ENCODE measurements at places on chromosomes 16 and 17.

GRCh38 chr16:51445250-51445649 lies 294.2 kb upstream of the SALL1 start:
- no peak for DNase-seq

DNA sequence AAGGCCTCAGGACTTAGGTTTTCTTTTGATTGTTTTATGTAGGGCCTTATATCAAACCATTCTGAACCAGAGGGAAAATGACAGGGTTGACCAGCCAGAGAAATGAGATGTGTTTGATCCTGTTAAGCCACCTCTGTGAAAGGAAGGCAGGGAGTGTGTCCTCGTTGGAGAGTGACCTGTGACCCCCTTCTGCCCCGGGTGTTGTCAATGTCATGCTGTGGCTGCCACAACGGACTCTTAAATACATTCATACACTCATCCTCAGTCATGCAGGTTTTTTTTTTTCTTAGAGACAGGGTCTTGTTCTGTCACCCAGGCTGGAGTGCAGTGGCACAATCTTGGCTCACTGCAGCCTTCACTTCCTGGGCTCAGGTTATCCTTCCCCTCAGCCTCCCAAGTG lies 6.1 kb downstream of the MYCBPAP start:
- DNase-seq = no peak

DNA sequence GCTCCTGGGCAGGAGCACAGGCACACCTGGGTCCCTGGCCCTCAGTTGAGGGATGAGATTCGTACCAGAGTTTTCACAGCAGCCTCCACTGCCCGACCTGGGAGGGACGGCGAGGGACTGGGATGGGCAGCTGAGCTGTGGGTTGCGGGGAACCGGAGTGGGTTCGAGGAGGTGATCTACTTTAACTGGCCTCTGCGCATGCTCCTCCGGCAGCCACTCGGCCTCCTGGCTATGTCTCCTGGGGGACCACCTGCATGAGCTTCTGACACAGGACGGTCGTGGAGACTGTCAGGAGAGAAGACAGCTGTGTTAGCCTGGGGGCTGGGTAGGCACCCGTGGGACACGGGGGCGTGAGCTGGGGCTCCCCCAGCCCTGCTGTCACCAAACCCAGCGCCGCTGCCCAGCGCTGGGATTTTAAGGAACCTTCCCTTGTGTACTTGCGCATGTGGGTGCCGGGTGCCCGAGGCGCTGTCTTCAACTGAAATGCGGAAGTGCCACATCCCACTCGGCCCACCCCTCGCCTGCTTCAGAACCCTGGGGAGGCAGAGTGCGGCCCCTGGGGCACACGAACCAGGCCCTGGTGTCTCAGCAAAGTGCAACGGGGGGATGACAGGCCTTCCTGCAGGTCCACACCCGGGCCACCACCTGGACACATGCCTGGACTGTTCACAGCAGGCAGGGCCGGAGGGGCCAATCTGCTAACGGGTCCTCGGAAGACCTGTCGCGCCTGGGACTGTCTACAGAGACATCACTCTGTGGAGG lies 36.4 kb downstream of the SLC7A5 start:
- no peak for DNase-seq

DNA sequence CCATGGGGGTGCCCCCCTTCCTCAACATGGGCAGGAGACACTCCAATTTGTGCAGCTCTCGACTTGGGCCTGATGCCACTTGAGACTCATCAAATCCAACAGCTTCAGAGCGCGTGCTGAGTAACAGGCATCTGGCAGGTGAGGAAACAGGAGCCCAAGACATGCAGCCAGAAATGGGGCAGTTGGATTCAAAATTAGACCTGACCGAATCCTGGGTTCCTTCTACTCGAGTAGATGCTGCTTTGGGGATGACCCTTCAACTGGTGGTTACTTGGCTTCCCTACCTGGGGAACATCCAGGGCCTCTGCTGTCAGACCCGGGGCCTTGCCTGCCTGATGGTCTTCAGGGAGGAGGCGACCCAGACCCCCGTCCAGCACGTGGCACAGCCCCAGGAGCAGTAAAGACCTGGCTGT lies 488 bp upstream of the NTN3 start:
- DNase-seq = no peak

DNA sequence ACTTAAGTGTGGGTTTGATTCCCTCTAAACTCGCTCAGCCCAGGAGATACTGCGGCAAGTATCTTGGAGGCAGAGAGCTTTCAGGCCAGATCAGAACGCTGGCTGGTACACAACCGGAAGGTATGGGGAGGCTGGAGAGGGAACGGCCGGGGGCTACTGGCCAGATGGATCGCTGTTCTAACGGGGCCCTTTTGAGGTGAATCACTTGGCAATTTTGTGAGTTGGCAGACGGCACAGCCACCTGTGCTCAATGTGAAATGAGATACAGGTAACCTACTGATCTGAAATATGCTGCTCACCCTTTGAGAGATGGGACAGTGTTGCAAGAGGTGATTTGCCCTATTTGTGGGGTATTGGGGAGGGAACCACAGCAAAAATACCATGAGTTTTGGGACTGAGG lies 622.9 kb upstream of the RBFOX1 start:
- DNase-seq = no peak

- DNase-seq = no peak
These were observed 8.8 kb downstream of the ENGASE start for GRCh38 chr17:79083191-79083971.

- DNase-seq = no peak
These were observed 36.8 kb downstream of the HS3ST3B1 start for GRCh38 chr17:14337596-14338079.

GRCh38 chr16:82092711-82093110 lies 57.7 kb downstream of the HSD17B2 start:
- no peak for DNase-seq

DNA sequence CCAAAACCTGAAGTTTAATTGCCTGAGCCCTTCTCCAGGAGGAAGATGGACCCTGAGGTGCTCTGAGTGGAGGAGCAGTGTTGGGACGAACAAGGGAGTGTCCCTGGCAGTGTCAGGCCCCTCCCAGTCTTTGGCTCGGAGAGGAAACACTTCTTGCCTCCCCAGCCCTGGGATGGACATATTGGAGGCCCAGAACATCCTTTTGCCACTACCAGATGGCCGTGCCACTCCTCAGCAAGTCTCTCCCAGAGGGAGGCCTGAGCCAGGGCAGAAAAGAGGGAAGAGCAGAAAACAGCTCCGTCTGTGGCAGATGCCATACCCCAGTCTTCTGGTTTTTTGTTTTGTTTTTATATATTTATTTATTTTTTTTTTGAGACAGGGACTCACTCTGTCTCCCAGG lies 91.5 kb upstream of the CRHR1 start:
- no peak for DNase-seq

GRCh38 chr17:21453144-21453898 lies 77.2 kb downstream of the KCNJ12 start:
- no peak for DNase-seq

DNA sequence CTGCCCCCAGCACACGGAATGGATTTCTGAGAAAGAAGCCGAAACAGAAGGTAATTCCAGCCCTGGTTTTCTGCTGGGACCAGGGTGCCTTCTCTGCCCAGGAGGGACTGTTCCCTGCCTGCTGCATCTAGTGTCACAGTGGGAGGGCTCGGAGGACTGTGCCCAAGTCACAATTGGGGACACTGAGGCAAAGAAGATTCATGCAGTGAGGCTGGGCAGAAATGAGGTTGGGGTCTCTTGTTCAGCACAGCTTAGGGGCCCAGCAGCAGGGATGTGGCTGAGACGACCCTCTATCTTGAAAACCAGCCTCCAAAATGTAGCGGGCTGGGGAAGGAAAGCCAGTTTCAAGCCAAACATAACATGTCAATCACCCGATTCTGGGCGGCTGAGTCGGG lies 592 bp downstream of the IL21R start:
- DNase-seq = no peak

DNA sequence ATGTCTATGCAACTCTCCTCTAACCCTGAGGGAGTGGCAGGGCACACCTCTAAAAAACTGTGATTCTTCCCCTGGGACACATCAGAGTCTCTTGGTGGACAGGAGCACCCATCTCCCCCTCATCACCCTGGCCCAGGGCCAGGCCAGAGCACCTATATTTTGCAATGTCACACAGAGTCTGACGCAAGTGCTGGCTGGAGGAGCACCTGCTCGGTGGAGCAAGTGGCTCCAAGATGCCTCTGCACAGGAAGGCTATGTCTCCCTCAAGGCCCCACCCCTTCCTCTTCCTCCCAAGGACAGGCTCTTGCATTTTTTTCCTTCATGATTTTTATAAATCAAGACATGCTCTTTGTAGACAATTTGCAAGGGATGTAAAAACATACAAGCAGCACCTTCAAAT lies 13.3 kb downstream of the SNN start:
- DNase-seq = no peak

DNA sequence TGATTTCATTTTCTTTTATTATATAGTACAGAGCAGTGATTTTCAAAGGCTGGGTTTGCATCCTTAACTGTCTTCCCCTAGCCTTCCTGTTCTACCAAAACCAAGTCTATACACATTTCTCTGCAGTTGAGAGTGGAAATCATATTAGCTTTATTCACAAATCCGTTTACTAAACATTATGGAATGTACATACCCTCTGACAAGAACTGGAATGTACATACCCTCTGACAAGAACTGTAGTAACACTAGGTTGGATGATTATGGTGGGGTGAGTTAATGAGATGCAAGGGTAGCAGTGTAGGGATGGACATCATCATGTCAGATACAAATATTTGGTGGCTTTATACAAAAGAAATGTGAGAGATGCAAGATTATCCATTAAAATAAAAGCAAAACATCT lies 154.8 kb downstream of the CYB561 start:
- DNase-seq = no peak

DNA sequence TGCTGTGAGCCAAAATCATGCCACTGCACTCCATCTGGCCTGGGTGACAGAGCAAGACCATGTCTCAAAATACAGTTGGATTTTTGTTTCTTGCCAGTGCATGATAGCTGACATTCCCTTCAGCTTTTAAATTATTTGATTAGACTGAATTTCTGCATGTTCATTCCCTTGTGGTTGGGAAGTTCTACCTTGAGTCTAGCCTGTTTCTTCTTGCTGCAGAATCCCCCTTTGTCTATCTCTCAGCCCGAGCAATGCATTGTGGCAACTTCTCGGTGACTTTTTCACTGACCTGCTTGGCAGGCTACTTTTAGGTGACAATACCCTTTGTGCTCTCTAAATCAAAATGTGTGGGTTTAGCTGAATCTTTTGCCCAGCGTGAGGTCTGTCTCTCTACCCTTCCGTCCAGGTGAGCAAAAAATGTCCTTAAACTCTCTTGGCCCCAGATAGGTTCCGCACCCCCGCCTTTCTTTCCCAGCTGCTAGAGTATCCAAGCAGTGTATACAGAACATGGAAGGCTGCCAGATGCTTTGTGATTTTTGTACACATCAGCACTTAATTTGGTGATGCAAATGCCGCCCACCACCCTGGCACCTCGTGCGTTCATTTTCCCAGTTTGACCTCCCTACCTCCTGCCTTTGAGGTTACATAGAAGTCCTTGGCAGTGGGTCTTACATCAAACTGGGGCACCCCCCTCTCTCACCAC lies 130.2 kb downstream of the ABCC6 start:
- DNase-seq = no peak
